ENCODE measurements at places on chromosomes 5 and 9.

DNA sequence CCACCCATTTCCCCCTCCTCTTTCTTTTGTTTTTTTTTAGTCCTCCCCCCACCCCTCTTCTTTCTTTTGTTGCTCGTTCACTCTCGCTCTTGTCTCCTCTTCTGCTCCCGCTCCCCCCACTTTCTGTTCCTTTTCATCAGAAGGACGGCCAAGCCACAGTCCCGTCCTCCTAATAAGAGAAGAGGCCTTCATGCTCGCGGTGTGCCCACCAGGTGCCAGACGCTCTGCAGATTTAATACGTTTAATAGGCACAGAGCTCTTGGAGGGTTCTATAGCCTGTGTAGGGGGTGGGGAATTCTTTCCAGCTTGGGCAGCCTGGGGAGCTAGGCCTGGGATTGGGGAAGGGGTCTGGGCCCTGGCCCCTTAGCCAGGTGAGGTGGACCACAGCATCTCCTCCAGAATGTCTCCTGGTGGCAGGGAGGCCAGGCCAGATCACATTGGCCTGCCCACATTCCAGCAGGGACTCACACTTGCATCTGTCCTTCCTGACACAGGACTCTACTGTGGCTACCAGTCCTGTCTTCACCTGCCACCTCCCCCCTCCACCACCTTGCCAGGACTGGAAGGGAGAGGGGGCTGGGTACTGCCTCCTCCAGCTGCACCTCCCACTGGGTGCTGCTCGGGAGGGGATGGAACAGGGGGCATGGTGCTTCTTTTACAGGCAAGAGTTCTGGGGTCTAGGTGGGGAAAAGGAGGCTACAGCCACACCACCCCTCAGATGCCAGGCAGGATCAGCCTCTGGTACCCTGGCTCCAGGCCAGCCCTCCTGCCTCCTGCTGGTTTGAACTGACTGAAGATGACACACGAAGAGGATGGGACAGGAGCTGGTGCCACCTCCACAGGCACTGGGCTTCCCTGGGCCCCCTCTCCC, 6.1 kb upstream of the BARX1 start:
- DNase-seq, result no peak

GRCh38 chr9:99018653-99019052, 74.9 kb downstream of the COL15A1 start:
- DNase-seq, result no peak

DNA sequence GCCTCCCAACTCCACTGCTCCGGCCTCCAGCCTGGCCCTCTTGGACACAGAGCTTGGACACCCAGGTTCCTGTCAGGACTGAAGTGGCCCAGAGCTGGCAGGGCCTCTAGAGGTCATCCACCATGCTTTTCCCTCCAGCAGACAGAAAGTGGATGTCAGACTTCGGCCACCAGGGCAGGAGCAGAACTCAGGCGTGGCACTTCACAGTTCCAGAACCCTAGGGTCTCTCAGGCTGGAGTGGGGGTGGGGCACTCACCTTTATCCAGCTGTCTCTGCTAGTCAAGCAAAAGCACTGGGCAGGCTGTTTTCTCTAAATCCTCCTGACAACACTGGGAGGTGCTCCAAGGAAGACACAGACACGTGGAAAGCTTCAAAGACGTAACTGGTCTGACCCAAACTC, 35.6 kb upstream of the N4BP3 start:
- DNase-seq, result no peak

GRCh38 chr5:55582256-55582655, 47.5 kb upstream of the PLPP1 start:
- DNase-seq, result no peak

Data from SHP77 treated with DMSO at 0.1 percent for 48 hours (cell line).